Activated effector memory CD4-positive, alpha-beta T cell treated with Interleukin-2 at 50 U/mL for 16 hours (primary cell): ENCODE measurements at places on chromosomes 1 and 21.

GRCh38 chr1:169466259-169467230, 19.2 kb downstream of the SLC19A2 start:
- no peak for DNase-seq

DNA sequence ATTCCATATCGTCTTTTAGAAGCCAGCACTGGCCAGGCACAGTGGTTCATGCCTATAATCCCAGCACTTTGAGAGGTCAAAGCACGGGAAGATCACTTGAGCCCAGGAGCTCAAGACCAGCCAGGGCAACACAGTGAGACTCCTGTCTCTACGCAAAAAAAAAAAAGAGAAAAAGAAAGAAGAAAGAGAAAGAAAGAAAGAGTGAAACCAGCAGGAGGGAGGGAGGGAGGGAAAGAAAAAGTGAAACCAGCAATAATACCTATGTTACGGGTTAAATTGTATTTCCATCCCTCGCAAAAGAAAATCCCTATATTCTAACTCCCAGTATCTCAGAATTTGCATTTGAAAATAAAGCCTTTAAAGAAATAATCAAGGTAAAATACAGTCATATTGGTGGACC, 10.4 kb downstream of the COP1 start:
- DNase-seq, result no peak

DNA sequence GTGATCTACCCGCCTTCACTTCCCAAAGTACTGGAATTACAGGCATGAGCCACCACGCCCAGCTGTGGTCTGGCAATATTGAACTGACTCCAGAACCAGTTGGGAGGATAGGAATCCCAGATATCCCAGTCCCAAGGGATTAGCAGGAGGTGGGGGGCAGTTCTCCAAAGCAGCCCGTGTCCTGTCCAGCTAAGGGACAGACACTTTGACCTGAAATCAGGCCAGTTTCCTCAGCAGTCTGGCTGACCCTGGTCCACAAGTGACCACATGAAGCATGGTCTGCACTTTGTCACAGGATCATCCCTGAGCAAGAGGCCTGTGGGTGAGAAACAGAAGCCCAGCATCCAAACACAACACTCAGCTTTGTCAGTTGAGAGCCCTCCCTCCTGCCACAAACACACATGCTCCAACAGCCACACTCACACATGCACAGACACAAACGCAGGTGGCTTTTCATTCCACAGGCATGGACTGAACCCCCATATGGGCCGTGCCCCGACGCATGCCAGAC, 2.7 kb upstream of the FDPS start:
- no peak for DNase-seq

DNA sequence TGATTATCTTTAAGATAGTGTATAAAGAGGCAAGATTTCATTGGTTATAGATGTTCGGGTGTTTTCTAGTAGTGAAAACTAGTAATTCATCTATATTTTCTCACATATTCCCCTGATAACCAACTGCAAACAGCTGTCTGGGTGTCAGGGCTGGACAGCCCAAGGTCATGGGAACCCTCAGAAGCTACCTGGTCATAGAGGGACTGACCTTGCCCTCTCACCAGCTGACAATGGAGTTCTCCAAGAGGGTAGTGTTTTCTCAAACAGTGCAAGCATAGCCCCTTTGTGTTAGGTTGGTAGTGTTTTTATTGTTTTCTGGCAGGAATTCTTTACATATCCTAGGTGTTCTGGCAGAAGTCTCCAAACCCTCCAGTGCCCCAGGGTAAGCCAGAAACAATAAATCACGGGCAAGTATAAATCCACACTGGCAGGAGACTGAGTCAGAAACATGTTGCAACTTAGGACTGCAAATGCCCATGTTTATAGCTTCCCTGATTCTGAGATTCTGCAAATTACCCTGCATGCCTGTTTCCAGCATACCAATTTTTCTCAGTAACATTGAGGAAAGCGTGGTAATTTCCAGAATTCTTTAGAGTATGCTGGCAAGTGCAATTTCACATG, 82.8 kb upstream of the ATP1A1 start:
- DNase-seq, result no peak

DNA sequence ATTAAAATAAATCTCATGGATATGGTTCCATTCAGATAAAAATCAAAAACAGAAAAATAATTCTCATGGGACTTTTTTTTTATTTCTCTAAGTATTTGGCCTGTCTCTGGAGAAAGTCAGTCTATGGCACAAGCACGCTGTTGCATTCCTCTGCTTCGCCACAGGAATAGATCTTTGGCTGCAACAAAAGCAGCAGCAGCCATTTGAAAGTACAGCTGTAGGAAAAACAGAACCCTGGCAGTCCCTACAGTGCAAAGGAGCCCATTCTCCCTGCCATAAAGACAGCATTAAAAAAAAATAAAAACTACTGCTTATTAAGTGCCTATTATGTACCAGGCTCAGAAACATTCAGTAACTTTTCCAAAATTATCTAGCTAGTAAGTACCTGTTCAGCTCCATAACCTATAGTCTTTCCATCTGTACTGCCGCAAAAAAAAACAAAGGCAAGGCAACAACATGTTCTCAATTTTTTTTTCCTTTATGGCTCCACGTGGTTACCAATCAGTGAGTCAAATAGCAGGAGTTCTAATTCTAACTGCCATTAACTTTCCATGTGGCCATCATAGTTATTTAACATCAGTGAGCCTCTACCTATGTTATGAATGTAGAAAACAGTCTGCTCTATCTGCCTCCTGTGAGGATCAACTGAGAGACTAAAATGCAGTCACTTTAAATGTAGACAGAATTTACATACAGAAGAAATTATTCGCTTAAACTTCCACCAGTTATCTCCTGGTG, 22.7 kb downstream of the SLC35D1 start:
- DNase-seq, result no peak
